Activated naive CD8-positive, alpha-beta T cell treated with anti-CD3 and anti-CD28 coated beads, Interleukin-2, amount 10 ng/mL, durations not matched to agents 7 days and 5 days (primary cell): ENCODE measurements at places on chromosomes 5 and 9.

GRCh38 chr5:51396797-51397196 is 13.5 kb downstream of the ISL1 start:
- no peak for DNase-seq

DNA sequence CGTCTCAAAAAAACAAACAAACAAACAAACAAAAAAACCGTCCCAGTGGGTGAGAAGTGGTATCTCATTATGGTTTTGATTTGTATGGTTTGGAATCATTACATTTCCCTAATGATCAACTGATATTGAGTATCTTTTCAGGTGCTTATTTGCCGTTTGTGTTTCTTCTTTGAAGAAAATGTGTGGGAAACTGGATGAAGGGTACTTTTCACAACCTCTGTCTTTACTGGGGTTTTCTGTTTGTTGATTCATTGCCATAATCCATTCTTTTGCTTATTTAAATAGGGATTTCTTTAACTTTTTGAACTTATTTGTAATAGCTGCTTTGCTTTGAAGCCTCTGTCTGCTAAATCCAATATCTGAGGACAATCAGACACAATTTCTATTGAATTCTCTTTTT is 9.2 kb upstream of the BICD2 start:
- DNase-seq: no peak

- no peak for DNase-seq
Measured at GRCh38 chr9:116587919-116588318, 99.2 kb upstream of the TRIM32 start.

- DNase-seq: no peak
Measured at GRCh38 chr9:133514460-133515239, 10.1 kb downstream of the MYMK start.

DNA sequence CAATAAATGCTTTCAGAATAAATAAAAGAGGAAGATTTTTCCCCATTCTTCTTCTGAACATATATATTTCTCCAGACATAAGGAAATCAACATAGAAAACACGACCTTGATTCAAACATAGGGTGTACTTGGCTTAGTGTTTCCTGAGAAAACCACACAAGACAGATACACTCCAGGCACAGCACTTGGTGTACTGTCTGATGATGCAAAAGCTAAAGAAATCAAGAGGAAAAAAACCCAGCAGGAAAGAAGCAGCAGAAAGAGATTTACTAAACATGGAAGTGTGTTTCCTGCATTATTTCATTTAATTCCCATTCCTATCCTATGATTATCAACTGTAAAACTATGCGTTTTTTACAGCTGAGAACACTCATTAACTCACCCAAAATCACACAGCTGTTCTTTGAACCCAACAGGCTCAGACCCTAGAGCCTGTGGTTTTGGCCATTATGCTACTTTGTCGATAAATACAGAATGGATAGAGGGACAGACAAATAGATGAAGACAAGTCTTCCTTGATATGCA is 46.1 kb downstream of the NIPAL4 start:
- DNase-seq: no peak

GRCh38 chr5:149771216-149771980 is 41.3 kb downstream of the PPARGC1B start:
- no peak for DNase-seq

DNA sequence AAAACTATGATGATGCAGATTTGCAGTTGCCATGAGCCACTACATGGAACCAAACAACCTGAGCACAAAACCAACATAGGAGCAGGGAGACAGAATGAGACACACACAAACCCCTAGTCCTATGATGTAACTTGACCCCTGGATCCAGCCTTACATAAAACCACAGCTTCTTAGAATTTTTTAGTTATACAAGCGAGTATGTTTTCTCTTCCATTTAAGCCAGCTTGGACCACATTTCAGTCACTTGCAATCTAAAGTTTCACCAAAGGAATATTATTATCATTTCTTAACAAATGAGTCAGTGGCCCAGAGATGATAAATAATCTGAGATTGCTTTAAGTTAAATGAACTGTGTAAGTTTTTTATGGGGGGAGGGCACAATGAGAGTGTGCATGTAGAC is 6.8 kb downstream of the SPOCK1 start:
- DNase-seq: no peak

GRCh38 chr5:32116574-32117313 is 57.4 kb downstream of the GOLPH3 start:
- DNase-seq: no peak

GRCh38 chr5:93193431-93194347 is 387.3 kb downstream of the NR2F1-AS1 start:
- DNase-seq: no peak

DNA sequence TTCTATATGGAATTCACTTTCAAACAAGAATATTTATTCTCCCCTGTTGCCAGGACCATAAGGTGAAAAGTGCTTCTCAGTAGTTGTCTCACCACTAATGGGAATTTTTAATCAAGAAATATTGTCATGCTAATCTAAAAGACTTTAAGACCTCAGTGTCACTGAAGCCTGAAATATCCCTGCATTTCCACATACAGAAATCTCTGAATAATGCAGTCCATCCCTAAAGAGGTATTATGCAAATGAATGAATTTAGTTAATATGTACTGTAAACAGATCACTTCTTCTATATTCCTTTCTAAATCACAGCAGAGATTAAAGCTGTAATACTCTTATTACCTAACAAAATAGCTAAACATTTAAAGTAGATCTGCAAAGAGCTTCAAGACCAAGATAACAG is 531.1 kb upstream of the CDH6 start:
- DNase-seq: no peak

DNA sequence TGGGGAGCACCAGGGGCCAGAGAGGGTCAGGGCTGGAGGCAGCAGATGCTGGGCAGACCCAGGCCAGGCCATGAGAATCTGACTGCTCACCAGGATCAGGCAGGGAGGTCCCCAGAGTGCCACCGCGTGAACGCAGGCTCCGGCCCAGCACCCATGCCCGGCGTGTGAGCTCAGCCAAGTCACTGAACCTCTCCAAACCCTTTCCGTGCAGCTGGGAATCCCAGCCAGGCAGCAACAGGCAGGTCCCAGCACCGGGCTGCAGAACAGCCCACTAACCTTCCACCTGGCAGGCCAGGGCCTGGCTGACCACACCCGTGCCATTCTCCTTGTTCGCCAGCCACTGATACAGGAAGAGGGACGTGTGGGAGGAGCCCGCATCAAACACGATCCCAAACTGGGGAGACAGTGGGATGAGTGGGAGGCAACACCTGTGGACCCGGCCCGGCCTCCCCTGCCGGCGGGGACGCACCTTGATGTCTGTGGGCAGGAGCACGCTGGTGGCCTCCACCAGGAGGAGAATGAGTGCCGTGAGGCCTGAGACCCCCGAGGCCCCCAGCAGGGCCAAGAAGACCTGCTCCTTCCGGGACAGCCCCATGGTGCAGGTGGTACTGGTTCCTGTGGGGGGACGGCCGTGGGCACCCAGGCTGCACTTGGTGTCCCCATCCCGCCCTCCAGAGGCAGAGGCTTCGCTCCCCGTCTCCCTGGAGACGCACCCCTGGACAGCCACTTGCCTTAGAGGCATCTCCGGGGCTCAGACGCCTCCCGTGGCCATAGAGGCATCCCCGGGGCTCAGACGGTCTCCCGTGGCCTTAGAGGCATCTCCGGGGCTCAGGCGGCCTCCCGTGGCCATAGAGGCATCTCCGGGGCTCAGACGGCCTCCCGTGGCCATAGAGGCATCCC is 3.2 kb downstream of the ENTPD8 start:
- DNase-seq: peak; percentile 31

DNA sequence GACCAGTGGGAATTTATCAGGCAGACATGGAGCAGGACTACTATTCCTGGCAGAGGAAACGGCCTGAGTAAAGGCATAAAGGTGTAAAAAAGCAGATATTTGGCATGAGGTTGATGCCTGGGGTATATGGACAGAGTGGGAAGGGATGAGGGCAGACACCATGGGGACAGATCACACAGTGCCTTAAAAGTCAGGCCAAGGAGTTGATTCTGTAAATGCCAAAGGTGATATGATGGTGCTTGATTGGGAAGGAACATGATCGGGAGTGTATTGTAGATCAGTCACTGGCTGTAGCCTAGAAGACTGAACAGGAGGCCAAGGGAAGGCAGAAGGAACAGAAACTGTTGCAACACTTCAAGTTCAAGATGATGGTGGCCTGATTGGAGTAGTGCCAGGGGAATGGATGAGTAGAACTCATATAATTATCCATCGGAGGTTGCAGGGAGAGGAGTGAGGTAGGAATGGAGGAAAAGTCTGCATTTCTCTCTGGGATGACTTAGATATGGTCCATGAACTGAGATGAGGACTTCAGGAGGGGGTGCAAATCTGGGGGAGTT is 594.3 kb upstream of the KLF4 start:
- DNase-seq: no peak

DNA sequence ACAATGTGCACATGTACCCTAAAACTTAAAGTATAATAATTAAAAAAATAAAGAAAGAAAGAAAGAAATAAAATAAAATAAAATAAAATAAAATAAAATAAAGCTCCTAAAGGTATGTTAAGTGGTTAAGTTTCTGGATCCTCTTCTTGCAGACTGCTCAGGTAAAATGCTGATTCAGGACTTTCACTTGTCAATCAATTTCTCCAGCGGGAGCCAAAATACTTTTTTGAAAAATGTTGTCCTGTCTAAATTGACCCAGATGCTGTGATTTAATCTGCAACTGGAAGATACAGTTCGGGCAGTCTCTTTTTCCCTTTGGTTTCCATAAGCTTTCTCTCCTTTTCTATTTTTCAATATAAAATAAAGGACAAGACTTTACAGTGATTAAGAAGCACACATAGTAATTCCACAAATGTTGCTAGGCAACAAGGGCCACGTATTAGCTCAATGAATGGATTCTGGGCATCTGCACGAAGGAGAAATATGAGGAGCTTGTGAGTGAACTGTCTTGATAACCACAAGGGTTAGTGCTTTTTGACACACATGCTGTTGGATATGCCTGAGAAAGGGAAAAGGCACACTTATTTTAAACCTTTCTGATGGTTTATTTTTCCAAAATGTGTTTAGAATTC is 38.6 kb downstream of the HTR4 start:
- DNase-seq: no peak

DNA sequence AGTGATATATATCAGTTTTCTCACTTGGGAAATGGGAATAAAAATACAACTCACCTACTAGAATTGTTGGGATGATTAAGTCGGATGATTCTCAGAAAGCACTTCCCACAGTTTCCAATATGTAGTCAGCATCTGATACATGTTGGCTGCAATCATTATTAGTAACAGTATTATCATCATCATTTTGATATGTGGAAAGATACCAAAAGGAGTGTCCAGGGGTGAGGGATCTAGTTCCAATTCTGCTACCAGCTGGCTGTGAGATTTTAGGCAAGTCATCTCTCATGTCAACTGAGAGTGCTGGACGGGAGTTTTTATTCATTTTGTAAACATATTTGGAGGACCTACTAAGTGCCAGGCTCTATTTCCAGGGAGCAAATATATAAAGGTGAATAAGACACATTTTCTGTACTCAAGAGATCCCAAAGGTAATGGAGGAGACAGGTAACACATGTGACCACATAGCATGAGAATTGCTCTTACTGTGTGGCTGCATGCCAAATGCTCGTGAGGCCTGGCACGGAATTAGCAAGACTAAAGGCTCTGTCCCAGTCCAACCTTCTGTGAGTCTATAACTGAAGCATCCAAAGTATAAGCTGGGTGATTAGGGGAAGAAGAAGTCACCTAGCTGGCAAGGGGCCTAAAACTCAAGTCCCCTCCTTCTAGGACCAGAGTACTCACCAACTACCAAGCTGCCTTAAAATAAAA is 83.0 kb downstream of the GRIA1 start:
- no peak for DNase-seq

GRCh38 chr9:132873403-132873802 is 4.7 kb downstream of the AK8 start:
- no peak for DNase-seq

GRCh38 chr9:125376261-125377226 is 114.9 kb downstream of the GAPVD1 start:
- DNase-seq: no peak

DNA sequence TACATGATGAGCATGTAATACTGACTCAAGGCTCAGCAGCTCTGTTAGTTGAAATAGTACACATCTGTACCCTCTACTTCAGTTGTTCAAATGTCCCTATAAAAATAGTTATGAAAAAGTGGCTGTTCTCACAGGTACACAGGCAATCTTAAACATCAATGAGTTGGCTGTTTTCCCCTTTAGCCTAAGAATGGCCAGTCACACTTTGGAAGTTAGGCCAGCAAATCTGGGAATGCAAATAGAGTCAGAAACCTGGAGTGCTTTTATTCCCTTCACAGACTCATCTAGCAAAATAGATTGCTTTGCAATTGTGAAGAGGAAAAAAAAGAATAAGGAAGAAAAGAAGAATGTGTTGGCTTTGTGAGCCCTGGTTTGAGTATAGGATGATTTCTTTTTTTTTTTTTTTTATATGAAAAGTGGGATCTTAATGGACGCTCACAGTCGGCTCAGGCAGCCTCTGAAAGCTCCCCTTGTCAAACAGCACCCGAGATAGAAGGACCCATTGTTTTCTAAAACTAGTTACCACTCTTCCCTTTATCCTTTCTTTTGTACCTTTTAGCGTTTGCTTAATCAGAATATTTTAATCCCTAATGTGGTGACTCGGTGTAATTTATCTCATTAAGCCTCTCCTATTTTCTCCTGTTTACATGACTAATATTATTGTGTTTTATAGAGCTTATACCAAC is 27.9 kb upstream of the TLE1 start:
- DNase-seq: no peak

DNA sequence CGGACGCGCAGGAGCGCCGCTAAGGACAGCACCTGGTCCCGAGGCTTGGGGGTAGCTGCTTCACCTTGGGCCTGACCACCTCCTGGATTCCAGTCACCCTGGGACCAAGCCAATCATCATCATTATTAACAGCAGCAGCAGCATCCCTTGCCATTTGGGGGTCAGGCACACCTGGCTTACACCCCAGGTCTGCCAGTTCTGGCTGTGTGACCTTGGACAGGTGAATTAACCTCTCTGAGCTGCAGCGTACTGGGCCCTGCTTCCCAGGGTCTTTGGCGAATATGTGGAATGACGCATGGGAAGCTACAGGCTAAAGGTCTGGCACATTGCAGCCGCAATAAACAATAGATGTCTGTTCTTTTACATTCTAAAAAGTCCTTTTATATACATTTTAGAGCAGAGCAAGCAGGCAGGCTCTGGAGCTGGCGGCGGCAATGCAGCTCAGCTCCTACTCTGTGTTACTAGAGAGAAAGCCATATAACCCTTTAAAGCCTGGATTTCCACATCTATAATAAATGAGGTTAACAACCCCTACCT is 97.8 kb upstream of the CPLX2 start:
- DNase-seq: no peak

DNA sequence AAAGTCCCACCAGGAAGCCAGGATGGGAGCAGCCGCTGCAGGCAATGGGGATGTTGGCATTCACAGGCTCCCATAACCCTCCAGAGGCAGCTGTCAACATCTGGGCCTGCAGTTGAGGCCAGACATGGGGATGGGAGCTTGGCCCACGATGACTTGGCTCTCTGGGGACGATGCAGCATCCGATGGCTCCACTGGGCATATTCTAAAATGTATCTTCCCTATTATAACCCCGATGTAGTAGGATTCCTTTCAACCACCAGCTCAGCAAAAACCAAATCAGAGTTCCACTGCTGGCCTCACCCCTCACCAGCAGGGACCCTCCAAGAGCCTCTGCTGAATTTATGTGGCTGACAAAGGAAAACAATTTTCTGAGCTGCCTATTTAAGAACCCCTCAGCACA is 7.1 kb downstream of the SPRY4 start:
- no peak for DNase-seq
